Bronchial epithelial cell (primary cell): ENCODE measurements at places on chromosomes 2 and 18.
A peak's percentile ranks its signal among the peaks of the same experiment; 100 is the strongest.

- peak; percentile 78 for DNase-seq
Observed at GRCh38 chr2:69138247-69138772, 125.3 kb downstream of the ANTXR1 start.

GRCh38 chr2:120876526-120877280 lies 141.0 kb downstream of the GLI2 start:
- DNase-seq = no peak

DNA sequence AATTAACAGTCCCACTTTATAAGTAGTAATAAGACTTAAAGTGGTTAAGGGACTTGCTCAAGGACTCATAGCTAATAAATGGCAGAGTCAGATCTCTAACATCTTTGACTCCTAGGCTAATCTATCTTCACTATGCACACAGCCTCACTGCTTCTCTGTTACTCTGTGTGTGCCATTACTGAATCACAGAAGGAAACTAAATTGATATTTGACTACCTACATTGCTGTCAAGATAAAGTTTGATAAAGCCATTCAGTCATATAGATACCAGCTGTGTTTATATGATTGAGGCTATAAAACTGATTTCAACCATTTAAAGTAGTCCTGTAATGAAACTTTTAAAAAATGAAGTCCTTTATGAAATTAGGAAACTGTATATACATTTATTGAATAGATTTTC lies 10.9 kb downstream of the SLC39A10 start:
- no peak for DNase-seq

DNA sequence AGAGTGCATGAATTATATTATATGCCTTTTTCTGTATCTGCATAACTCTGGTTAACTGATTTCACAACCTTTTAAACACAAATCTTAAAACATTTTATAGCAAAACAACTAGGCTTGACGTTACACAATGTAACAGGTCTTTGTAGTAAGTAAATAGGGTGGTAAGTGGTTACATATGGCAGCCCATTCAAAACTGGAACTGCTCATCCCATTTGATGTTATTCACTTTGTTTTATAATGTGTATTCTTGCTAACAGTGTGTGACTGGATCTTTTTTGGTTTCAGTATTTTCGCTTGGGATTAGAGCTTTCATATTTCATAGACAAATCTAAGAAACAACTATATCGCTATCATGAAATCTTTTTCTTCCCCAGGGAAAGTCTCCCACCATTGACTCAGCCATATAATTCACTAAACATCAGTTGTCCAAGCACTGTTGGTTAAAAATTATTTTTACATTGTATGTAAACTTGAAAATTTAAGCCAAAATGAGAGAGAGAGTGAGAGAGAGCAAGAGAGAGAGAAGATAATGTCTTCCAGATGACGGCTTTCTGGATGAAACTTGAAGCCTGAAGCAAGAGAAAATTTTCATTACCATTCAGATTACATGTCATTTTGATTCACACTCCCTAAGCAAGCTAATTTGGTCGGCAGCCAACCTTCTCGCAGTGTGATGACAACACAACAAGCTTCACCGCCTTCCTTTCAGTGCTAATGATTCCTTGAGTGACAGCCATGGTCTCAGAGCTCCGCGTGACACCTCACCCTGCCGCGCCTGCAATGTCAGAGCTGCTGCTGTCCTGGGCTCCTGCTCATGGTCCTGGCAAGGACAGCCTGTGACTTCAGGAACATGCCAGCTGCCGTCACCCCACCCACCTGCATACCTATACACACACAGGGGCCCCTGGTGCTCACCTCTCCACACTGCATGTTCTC lies 946.9 kb upstream of the SOX11 start:
- DNase-seq = no peak

DNA sequence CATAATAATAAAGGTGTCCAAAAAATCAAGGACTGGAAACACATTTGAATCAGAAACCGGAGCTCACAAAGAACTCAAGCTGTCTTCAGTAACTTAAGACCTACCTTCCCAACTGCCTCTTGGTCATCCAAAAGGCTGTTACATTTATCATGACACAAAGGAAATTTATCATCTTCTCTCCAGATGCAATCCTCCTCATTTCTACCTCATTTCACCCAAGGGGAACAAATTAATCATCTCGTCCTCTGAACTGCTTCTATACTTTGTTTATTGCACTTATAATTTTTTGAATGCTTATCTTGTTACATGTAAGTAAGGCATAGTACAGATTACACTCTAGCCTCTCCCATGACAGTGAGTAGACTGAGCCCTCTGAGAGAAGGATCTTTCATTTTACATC lies 105.1 kb upstream of the RGPD4 start:
- peak; percentile 25 for DNase-seq

GRCh38 chr2:22011048-22011447 lies 887.3 kb downstream of the TDRD15 start:
- no peak for DNase-seq
